ENCODE measurements at places on chromosomes 4 and X.

DNA sequence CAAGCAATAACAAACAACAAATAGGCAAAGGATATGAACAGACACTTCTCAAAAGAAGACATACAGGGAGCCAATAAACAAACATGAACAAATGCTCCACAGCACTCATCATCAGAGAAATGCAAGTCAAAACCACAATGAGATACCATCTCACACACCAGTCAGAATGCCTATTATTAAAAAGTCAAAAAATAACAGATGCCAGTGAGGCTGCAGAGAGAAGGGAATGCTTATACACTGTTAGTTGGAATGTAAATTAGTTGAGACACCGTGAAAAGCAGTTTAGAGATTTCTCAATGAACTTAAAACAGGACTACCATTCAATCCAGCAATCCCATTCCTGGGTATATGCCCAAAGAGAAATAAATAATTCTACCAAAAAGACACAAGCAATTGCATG, 129.8 kb upstream of the MAGEB2 start:
- no peak for DNase-seq

- DNase-seq, result no peak
These were observed 781 bp upstream of the SPON2 start for GRCh38 chr4:1172971-1173757.

DNA sequence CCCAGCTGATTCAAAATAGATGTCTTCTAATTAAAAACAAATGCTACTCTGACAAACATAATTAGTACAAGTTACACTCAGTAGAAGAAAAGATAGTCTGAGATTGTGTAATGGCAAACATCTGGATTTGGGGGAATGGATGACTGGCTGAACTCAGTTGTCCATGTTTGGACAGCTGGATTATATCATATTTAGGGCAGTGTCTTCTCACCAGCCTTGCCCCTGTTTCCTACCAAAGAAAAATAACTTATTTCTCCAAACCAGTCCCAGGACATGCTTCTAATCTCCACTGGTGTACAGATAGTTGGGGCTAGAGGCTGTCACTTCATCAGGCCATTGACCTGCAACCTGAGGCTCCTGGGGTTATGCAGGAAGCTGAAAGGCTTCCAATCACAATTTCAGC, 237.3 kb downstream of the USP46 start:
- no peak for DNase-seq

DNA sequence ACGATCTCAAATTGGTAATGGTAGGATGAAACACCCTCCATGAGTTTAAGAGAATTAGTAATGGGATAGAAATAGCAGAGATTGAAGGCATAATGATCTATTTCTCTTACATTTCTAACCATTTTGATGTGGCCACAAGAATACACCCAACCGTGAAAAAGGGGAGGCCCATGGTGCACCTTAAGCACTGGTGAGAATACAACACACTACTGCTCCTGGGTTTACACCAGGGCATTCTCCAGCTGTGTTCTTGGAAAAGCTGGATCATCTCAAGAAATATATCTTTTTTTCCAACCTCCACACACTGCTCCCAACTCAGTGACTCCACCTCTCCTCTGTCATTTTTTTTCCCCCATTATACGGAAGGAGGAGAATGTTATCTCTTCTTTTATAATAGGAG, 1.5 kb downstream of the QRFPR start:
- no peak for DNase-seq

DNA sequence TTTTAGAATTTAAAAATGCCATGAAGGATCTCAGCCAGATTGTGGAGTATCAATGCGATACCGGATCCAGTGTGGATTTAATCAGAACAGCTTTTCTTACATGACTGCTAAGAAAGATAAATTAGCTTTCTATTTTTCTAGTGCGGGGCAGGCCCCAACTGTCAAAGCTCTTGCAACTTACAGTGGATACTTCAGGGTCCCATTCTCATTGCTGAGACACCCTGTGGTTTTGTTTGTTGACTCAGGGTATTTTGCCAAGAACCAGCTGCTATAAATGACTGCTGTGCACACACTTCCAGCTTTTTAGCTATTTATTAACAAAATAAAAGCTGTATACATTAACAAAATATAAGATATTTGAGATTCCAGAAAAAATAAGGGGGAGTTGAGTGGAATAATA, 166.4 kb downstream of the DCLK2 start:
- no peak for DNase-seq

DNA sequence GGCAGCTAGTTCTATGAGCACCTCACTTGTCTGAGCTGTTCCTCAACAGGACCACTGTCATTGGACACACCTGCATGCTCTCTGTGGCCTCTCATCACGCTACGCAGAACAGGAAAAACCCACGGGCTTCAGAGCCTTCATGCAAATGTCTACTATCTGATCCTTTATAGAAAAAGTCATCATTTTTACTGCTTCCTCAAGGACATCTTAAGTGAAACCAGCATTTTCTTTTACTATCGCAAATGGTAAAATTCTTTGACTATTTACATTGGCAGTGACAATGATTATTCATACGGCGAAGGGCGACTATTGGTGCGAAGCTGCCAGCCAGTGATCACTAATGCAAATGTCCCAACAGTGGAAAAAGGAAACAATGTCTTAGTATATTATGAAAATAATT, 147.0 kb downstream of the AFAP1 start:
- no peak for DNase-seq

GRCh38 chrX:136647677-136648360, at the start of gene CD40LG:
TSS of gene CD40LG (plus strand) at chrX:136648158. CDS start at chrX:136648249, 91 bp downstream.
- no peak for DNase-seq
